ENCODE measurements at places on chromosomes 4 and X. TPM values are rescaled to one million over a fixed set of nuclear protein-coding genes. Genes with fewer than 3 reads are reported as not detected.

- DNase-seq = no peak
These were observed 1.4 kb downstream of the AR start for GRCh38 chrX:67545036-67545821.

Gene MTNR1A
- total RNA-seq = not detected

GRCh38 chr4:56804551-56804950 is 16.9 kb downstream of the SPINK2 start:
- DNase-seq = no peak

DNA sequence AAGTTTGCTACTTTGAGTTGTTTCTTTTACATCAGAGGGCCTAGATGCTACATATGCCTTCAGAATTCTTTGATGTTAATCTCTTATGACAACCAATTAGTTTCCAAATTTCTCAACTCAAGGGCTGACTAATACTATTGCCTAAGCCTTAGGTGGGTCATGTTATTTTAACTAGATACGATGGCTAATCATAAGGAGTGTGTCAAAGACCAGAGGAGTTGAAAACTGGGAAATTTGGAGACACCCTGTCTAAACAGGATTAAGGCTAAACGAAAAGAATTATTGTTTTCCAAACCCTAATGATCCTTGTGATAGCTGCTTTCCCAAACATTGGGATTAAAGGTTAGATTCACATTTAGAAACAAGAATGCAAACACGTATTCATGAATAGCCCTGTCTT is 228.5 kb downstream of the PCDH7 start:
- no peak for DNase-seq

DNA sequence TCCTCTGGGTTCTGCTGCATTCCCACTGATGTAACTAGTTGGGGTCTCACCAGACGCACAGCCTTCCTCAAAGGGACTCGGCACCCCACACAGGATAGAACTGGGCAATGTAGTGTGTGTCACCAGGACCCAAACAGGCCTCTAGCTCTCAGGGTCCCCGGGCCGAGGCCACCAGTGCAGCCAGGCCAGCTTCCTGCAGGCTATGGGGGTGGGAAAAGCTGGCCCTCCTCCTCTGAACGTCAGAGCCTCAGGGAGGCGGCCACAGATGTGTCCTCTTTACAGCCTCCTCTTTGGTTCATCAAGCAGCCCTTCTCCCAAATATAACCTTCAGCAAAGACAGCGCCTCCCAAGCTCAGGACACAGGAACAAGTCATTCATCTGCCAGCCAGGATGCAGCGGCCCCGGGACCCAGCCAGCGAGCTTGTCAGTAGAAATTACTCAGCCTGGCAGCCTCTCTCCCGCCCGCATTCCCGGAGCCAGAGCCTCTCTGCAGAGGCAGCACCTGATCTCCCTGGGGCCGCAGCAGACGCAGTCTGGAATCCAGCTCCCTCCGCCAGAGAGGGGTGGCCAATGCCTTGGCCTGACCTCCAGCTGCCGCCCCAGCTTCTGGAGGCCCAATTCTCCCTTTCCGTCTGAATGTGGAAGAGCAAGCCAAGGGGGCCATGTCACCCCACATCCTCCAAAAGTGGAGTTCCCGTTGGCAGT is 288.5 kb downstream of the FBXW7 start:
- no peak for DNase-seq

Gene LRIT3
- 0.24 TPM for total RNA-seq

DNA sequence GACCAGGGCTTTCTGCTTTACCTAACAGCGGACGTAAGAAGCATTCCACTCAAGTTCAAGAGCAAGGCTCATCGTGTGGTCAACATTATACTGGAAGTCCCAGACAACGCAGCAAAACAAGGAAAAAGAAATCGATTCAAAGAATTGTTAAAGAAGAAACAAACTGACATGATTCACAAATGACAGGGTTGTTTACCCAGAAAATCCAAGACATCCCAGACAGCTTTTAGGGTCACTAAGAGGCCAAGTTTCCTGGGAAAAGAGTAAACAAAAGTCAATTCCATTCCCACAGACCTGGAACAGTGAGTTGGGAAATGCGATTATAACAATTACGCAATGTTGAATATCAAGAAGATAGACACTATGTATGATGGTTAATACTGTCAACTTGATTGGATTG is 21.5 kb upstream of the HTRA3 start:
- no peak for DNase-seq

Gene TRIM2
- 25.5 TPM for total RNA-seq

DNA sequence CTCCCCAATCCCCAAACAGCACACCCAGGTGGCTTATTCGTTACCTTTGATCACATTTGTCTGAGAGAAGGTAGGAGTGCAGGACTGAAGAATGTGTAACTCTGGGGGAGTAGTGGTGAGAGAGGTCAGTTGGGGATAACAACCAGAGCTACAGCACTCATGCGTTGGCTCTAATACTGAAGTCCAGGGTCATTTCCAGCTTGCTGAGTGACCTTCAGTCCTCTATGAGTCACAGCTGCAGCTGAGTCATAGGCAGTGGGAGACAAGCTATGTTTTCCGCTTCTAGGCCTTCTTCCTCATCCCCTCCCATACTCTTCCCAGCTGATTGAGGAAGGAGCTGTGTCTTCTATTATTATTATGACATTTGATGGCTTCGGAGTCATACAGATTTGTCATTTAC is 31.6 kb upstream of the CT47C1 start:
- DNase-seq = peak; percentile 56

GRCh38 chr4:38318737-38319455 is 345.1 kb upstream of the KLF3 start:
- DNase-seq = peak; percentile 51

- no peak for DNase-seq
These were observed 96.0 kb downstream of the RASGEF1B start for GRCh38 chr4:81375745-81376144.

GRCh38 chr4:112190684-112191083 is 40.9 kb upstream of the AP1AR start:
- no peak for DNase-seq

GRCh38 chr4:159222043-159222552 is 119.2 kb downstream of the RAPGEF2 start:
- DNase-seq = no peak

Gene TEX13C
- not detected for total RNA-seq

Gene ZXDB
- total RNA-seq = 9.9 TPM

Gene NAT8L
- 15.9 TPM for total RNA-seq

Gene IKBKG
- 15.4 TPM for total RNA-seq

Gene GLOD5
- total RNA-seq = not detected

DNA sequence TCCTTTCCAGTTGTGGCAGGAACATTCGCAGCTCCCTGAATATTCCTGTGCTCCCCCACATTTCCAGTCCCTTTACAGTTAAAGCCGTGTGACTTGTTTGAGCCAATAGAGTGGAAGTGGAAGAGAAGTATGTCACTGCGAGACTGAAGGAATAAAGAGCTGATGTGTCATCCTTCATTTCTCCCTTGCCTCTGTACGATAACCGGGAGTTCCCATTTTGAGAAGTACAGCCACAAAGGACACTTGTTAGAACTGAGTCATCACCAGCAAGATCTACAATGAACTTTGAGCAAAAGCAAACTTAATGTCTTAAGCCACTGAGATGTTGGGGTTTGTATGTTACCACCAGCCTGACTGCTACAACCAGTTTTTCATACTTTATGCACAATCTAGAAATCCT is 92.3 kb downstream of the SPRY1 start:
- no peak for DNase-seq

DNA sequence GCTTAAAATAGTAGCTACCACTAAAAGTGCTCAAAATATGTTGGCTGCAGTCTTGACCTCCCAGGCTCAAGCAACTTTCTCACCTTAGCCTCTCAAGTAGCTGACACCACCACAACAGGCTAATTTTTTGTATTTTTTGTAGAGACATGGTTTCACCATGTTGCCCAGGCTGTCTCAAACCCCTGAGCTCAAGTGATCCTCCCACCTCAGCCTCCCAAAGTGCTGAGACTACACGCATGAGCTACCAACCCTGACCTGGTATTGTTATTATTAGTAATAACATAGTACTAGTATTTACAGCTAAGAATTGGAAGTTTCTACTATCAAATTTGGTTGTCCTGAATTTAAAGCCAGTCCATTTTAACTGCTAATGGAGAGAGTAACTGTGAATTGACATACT is 18.0 kb downstream of the STAP1 start:
- no peak for DNase-seq

Gene USP26
- total RNA-seq = not detected

- DNase-seq = no peak
These were observed 1.4 kb upstream of the UGT2B4 start for GRCh38 chr4:69497076-69497475.

Gene RASL11B
- 1.9 TPM for total RNA-seq

Gene WDR44
- 18.8 TPM for total RNA-seq

- no peak for DNase-seq
These were observed 126.7 kb downstream of the DGKK start for GRCh38 chrX:50343917-50344316.

Gene INTS6L
- 9.6 TPM for total RNA-seq

Gene KIT
- 11.7 TPM for total RNA-seq

DNA sequence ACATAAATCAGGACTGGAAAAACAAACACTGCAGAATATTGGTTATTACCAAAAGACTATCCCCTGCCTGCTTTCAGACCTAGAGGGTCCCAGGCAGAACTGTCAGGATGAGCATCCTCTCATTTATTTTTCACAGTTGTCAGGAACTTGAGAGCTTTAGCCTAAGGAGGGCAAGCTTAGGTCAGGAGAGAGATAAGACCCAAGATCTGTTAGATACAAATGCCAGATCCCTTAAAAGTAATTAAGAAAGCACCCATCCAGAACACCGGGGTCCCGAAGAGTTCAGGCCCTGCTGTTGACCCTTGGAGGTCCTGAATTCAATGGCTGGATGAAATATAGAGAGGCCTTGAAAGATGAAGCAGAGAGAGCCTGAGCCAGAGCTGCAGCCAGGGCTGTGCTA is 5.9 kb upstream of the MAGEB3 start:
- DNase-seq = no peak

DNA sequence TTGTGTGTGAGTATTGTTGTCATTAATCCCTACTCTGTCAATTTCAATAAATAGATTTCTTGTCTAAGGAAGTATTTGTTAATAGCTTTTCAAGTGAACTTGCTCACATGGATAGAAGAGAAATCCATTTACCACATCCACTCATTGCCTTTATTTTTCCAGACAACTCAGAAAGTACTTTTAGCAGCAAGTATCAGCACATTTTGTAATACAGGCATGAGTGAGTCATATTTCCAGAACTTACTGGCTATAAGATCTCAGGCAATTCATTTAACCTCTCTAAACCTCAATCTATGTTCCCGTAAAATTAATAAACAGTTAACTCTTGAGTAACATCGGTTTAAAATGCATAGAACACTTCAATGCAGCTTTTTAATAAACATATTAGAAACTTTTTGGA is 317.9 kb upstream of the PCDH7 start:
- no peak for DNase-seq

Measured in omental fat pad (tissue), 4 donors.